Colonic mucosa (tissue), 4 donors: ENCODE measurements at places on chromosomes 5 and 9. TPM values are rescaled to one million over a fixed set of nuclear protein-coding genes. Genes with fewer than 3 reads are reported as not detected.

DNA sequence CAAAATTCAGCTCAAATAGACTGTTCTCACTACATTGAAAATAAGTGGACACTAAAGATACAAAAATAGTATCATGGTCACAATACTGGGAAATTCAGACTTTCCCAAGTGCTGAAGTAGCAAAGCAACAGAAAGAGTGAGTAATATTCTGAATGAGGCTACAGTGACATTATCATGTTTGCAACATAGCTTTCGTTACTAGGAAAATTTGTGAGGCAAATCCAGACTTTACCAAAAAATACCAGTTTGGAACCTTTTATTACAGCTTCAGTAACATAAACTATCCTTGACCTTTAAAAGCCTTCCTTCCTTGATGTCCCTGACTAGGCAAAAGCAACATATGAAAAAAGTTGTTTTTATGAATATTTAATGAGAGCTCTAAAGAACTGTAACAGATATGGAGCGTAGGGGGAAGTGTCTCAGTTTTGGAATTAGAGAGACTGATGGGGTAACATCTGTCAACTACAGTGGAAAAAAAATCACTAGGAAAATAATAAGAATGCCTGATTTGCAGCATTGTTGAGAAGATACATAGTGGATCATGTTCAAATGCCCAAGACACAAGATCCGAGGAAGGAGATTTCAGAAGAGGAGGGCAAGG, 312.9 kb downstream of the ADGRV1 start:
- DNase-seq: no peak

The SLC28A3 gene
- 4.7 TPM for total RNA-seq

The ARL14EPL gene
- not detected for total RNA-seq

DNA sequence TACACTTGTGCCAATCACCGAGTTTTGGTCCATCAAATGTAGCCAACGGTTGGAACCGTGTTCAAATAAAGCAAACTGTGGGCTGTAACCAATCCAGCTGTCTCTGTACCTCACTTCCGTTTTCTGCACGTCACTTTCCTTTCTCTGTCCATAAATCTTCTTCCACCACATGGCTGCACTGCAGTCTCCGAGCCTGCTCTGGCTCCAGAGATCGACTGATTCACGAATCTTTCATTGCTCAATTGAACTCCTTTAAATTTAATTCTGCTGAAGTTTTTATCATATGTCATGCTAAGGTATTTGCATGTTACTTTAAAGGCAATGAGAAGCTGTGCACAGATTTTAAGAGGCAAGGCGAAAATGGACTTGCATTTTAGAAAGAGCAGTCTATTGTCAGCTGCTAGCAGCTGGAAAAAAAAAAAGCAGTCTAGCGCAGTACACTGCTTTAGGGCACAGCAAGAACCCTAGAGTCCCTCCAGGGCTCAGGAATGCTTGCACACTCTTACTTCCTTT, 13.2 kb downstream of the TTC39B start:
- DNase-seq: no peak

GRCh38 chr5:88734191-88734640, 148.8 kb downstream of the MEF2C start:
- no peak for DNase-seq

GRCh38 chr9:123684393-123685149, 245.4 kb downstream of the DENND1A start:
- DNase-seq: no peak

DNA sequence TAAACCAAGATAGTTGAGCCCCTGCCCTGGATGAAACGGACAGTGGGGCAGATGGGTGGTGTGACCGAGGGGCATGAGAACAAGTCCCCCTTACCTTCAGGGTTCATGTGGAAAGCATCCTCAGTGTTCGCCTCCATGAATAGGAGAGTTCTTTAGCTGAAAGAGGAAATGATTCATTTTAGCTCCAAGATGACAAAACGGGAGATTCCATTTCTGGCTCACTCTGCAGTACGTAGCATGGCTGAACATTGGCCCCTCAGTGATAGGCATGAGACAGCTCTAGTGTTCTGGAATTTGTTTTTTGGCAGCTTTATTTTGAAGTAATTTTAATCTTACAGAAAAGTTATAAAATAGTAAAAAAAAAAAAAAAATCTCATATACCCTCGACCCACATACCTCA, 70.2 kb upstream of the AGXT2 start:
- no peak for DNase-seq

- DNase-seq: peak; percentile 85
Measured at GRCh38 chr5:178108966-178109365, 4.4 kb upstream of the N4BP3 start.

- no peak for DNase-seq
Measured at GRCh38 chr9:13899924-13900323, 414.0 kb downstream of the NFIB start.

- no peak for DNase-seq
Measured at GRCh38 chr9:133349965-133350616, 2.1 kb downstream of the RPL7A start.

DNA sequence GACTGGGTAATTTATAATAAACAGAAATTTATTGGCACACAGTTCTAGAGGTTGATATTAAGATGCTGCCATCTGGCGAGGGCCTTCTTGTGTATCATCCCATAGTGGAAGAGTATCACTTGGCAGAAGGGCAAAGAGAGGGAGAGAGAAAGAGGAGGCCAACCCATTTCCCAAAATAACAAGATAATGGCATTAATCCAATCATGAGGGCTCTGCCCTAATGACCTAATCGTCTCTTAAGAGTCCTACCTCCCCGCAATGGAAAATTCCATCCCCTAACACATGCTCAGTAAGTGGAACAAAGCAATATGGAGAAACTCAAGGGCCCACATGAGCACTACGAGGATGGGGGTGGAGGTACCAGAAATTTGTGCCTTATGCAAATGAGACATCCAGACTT, 17.6 kb upstream of the VDAC1 start:
- no peak for DNase-seq

The BNC2 gene
- 20.0 TPM for total RNA-seq

DNA sequence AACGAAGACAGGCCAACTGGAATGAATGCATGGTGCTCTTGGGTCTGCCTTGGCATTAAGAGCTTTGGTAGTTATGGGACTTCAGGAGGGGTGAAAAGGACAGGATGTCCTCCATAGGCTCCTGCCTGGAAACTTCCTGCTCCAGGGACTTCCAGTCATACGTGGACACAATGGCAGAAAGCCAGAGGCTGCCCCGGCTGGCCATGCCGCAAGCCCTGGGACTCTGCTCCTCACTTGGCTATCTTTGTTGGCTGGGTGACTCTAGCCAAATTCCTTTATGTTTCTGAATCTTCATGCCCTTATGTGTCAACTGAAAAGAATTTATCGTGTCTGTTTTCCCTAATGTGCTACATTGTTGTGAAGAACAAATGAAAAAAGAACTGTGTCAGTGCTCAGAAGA, 136.9 kb downstream of the SIL1 start:
- no peak for DNase-seq

The PCDHGA10 gene
- total RNA-seq: 4.7 TPM

The ARRDC1 gene
- 69.1 TPM for total RNA-seq

The ORM2 gene
- 2.4 TPM for total RNA-seq

DNA sequence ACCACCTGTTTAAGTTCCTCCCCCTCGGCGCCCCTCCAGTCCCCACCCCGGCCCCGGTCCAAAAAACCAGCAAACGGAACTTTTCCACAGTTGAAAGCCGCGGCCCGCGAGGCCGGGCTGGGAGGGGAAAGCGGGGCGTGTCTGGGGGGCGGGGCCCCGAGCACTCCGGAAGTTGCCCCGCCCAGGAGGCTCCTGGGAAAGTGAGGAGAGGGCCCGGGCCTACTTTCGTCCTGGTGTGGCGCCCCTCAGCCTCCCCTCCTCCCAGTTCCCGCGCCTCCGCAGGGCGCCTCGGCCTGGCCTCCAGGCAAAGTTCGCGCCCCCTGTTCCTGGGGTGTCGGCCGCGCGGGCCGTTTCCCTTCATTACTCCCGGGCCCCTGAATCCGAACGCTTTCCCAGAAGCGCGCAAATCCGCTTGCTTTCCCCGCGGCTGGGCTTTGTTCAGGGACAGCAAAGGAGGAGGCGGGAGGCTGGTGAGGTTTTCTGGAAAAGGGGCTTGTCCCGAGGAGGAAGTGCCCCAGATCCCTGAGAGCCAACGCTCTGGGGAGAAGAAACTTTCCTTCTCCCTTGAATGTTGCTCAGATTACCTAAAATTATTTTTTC, 4.5 kb upstream of the DMRT3 start:
- DNase-seq: peak; percentile 47

DNA sequence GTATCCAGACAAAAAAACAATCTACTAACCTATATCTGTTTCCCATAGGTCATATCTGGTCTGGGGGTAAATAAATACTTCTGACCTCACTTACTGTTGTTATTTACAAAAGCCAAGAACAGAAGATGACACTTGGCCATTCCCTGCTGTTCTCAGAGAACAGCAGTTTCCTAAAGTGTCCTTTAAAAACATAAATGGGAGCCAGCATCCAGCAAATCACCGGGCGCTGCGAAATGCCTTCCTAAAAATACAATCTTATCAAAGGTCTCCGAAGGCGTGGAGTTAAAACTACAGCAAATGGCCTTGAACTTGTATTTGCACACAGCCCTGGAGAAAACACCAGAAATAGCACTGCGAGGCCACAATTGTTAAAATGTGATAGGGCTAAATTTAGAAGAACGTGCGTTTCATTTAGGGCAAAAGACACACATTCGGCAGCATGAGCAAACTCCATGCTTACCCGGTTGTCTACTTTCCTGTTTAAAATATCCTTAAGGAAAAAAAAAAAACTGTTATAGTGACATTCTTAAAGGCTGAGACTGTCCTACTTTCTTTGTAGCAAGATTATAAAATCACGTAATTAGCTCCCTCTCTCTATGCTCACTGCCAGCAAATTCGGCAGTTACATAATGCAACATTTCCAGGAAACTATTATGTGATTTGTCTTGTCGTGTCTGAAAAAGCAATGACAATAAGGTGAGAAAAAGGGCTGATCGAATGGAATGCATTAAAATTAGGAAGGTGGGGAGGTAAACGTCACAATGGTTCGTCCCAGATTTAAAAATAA, 1.5 kb downstream of the NFIL3 start:
- peak; percentile 50 for DNase-seq

DNA sequence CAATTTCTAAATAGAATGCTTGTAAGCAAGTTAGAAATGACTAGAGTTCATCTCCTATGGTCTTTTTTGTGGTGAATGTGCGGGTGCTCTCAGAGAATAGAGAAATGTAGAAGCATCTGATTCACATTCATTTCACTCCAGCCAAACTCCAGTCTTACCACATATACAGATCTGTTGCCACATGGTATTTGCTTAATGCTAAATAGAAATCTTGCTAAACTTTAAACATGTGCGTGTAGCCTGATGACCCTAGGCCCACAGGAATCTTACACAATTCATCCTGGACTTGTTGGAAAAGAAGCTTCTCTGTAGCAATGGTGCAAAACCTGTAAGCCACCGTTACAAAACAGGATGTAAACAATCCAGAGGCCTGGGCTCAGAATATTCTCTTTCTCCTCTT, 135.2 kb downstream of the PCSK1 start:
- DNase-seq: no peak

DNA sequence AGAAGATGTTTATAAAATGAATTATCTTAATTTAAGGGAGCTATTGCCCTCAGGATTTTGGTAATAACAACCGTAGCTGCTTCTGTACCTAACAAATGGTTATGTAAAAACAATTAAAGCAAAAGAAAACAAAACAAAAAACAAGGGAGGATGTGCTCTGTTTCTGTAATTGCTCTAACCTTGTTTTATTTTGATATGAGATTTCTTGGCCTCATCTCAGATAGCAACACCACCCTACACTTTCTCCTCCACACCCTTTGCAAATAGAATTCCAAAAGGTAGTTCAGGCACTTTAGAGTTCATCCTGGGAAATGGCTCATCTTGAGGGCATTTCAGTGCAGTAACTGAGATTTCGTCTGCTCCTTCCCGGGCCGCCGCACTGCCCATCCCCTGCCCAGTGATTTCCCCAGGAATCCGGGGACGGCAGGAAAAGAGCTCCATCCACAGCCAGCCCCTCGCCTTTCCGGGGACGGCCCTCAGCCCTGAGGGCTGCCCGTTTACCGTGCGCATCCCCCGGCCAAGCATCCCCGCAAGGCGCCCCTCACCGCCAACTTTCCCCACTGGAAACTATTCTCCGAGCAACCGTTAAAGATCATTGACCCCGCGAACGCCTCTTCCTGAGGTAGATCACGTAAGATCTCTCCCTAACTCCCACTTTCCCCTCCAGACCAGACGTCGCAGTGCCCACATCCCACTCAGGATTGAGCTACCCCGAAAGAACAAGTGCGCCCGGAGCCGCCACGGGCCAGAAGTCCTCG, 1.2 kb downstream of the FNBP1 start:
- DNase-seq: peak; percentile 29

GRCh38 chr5:35671541-35672295, 54.1 kb downstream of the SPEF2 start:
- no peak for DNase-seq

The DIMT1 gene
- total RNA-seq: 12.4 TPM

The CTSL gene
- 32.1 TPM for total RNA-seq

The ACTBL2 gene
- total RNA-seq: not detected

DNA sequence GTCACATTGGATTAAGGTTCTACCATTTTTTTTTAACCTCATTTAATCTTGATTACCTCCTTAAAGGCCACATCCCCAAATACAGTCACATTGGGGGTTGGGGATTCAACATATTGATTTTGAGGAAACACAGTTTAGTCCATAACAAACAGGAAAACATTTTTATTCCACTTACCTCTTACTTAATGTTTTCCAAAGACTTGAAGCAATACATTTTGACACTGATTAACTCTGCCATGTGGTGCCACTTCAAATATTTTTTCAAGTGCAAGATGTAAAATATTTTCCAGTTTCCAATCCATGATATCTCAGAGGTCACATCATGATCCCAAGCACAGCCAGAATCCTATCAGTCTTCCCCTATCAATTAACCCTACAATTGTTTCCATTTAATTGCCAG, 548.0 kb downstream of the CSNK1G3 start:
- no peak for DNase-seq

DNA sequence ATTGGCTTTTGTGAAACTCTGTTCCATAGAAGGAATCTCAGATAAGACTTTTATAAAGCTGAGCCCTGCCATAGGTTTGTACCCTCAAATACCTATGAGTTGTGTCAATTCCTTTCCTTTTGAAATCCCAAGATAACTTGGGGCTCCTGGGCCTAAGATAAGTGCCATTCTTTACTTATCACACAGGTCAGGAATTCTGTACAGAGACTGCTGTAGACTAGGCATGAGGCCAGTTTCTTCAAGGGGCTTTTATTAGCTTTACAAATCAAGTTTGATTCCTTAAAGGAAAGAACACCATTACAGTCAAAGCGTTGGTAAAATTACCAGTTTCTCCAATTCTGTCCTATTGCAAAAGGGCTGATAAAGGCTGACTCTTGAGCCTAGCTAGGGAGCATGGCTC, 39.2 kb downstream of the SHC3 start:
- DNase-seq: no peak

GRCh38 chr9:97633859-97634490, 354 bp downstream of the NCBP1 start:
- no peak for DNase-seq

GRCh38 chr5:32990593-32991420, 279.7 kb downstream of the NPR3 start:
- DNase-seq: no peak

DNA sequence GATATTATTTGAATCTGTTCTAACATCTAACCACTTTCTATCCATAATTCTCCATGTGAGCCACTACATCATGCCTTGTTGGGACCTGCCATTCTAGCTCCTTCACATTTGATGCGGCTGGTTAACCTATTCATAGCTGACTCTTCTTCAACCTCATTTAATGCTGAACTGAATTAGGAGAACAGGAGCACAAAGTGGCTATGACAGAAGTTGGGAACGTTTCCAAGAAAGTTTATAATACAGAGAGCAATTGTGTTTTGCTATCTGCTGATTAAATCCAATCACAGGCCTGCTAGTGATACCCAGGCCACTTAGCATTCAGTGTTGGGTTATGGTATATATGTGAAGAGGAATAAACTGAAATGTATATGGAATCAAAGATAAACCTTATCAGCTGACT, 440.3 kb downstream of the PTPRD start:
- no peak for DNase-seq
